Hippocampal formation (tissue), 2 donors: ENCODE measurements at places on chromosomes 6 and 20.

DNA sequence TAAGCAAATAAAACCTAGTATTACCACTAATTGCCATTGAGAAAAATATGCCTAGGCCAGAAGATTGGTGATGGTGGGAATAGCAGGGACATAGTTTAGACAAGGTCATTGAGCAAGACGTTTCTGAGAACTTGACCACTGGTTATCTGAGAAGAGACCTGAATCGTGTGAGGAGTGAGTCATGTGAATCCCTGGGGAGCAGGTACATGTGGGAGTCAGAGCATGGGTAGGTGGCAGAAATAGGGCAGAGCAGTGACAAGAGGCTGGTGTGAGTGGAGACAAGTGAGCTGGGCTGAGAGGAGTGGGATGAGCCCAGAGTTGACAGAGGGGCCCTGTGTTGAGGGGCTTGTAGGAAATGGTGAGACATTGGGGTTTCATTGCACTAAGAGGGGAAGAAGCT, 16.4 kb downstream of the MICA start:
- no peak for DNase-seq

DNA sequence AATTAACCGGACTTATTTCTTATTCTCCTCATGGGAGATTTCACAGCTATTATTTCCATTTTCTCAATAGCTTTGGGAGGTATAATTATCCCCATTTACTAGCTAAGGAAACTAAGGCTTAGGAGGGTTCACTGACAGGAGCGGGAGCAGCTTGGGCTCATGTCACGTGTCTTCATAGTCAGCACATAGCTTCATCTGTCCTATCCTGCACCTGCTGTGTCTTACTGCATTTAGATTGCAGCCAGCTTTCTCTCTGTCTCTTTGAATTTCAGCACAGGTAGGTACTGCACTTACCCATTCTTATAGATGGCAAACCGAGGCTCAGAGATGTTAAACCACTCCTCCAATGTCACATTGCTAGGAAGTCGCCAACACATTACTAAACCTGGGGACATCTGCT, 839.9 kb downstream of the MAFB start:
- DNase-seq: no peak

DNA sequence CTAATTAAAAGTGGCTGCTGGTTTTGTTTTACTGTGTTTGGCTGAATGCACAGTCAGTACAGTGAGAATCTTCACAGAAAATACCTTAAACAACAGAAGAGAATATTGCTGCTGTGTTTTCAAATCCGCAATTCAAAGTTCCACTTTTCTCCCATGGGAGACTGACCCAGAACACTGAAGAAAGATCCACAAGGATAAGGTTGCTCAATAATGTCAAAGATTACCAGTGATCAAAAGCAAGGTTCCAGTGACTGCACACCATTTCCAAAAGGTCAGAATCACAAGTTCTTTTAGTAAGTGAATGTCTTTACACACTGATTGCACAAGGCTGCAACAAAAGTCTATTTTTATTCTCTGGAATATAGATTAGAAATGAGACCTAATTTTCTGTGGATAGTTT, 82.3 kb downstream of the EPHA7 start:
- no peak for DNase-seq

- DNase-seq: no peak
These were observed 448 bp upstream of the RNF114 start for GRCh38 chr20:49935746-49936152.

DNA sequence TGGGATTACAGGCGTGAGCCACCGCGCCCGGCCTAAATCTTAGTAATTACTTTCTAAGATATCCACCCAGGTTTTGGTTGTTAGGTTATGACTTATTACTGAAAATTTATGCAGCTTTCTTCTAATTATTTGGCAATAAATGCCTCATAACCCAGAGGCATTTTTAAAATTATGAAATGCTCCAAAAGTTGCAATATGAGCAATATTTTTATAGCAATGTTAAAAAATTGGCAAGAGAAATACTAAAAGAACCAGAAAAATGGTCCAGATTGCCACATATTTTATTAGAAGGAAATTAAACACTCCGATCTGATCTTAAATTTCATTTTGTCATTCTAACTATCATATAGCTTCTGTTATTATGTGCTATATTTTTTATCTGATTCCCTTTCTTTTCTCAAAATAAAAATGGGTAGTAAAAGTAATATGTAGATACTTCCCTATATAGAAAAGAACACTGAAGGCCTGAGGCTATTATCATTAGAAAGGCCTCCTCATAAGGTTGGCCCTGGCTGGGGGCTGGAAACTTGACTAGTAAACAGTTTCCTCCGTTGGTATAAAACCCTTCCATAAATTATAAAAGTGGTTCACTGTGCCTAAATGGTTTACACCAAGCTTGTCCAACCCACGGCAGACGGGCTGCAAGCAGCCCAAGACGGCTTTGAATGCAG, 22.1 kb downstream of the BLOC1S5 start:
- no peak for DNase-seq

GRCh38 chr20:34302312-34302722, 838 bp downstream of the AHCY start:
- no peak for DNase-seq

DNA sequence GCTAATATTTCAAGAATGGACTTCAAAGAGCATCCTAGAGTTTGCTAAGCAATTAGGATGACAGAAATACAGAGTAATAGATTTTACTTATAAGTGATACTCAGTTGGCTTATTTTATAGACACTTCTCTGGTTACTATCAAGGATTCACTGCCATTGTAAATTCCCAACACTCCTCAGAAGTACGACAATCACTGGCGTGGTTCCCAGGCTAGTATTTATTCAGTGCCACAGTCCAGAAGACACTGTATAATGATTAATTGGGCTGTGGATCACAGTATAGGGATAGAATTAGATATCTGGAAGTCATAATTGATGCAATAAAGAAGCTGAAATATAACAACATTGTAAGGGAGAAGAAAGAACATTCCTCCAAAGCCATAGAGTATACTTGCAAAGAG, 15.7 kb downstream of the MANEA start:
- DNase-seq: no peak

DNA sequence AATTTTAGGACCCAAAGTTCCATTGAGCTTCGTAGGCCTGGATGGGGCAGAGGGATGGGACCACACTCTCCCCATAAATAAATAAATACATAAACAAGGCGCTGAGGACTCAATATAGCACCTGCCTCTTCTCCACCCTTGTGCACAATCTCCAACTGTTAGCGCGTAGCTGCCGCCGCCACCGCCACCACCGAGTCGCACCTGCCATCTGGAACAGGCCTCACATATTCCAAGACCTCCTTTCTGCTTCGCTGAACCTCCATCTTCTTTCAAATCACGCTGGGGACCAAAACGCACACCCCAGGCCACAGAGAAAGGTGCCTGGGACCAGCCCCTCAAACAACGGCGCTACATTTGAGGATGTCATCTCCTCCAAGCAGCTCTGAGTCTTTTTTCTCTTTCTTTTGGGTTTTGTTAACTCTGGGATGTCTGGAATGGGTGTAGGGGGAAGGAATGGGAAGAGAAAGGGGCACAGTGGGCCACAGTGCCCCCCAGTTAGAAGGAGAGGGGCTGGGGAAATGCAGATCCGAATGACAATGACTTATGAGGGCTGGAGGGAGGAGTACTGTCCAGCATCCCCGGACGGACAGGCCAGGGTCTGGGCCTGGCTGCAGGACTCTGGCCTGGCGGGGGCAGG, 49.7 kb downstream of the NOL4L start:
- DNase-seq: no peak

DNA sequence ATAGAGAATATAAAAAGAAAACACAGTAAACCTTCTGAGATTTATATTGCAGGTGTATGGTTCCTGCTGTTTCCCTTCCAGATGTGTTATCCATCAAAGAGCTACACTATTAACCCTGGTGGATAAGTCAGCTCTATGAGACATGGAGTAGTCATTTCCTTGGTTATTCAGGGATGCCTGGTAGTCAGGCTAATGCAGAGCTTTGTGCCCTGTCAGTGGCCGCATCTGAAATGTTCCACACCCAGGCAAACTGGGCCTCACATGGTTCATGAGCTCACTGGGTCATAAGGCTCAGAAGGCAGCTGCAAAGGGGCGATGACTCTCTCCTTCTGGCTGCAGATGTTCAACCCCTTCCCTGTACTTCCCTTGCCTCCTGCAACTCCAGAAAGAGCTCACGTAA, 473.6 kb downstream of the EPHA7 start:
- DNase-seq: no peak

DNA sequence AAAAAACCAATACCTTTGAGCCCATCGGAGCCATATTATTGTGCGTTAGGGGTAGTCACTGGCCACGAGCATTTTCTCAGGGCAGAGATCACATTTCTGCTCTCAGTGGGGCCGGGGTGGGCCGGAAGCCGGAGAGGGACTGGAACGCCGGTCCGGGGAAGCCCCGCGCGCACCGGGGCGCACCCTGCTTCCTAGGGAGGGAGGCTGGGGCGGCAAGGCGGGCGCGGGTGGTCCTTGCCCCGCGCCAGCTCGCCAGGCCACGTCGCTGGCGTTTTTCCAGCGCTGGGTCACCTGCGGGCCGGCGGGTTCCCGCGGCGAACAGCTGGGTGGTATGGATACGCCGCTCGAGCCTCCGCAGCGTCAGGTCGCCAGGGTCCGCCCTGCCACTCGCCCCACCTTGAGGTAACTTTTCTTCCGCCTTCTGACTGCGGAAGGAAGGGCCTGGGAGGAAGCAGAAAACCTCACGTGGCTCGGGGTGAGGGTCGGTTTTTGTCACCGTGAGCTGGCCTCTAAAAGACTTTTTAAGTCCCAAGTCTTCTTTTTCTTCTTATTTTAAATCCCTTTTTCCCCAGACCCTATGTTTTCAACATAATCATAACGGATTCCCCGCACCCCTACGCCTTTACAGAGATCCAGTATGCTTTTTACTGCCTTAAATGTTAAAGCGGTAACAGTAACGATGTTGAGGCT, 2.7 kb upstream of the EEF1A1 start:
- DNase-seq: peak; percentile 14

DNA sequence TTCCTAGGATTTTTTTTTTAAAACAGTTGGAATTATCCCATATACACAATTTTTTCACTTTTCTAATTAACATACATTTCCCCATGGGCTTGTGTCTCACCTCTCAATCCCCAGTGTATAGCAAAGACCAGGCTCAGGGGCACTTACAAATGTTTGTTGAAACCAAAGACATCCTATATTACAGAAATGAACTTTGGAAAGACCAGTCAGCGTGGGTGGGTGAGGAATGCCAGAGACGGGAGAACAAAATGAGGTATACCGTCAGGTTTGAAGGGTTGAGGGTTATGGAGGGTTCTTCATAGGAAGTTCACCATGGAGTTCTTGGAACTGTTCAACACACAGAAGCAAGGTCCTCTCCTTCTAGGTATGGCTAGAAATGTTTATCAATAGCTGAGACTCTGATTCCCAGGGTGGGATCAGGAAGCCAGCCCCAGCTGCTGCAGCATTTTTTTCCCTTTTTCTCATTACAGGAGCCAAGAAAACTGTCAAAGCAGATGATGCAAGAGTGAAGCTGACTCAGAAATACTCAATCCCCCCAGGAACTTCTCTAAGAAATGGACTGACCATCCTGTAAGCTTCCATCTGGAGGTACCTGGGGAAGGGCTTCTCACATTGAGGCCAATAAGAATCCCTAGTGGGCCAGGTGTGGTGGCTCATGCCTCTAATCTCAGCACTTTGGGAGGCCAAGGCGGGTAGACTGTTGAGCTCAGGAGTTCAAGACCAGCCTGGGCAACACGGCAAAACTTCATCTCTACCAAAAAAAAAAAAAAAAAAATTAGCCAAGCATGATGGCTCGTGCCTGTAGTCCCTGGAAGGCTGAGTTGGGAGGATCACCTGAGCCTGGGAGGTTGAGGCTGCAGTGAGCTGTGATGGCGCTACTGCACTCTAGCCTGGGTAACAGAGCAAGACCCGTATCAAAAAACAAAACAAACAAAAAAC, 15.9 kb upstream of the TBC1D20 start:
- DNase-seq: no peak

GRCh38 chr6:15538766-15539495, 123.9 kb downstream of the DTNBP1 start:
- DNase-seq: no peak

DNA sequence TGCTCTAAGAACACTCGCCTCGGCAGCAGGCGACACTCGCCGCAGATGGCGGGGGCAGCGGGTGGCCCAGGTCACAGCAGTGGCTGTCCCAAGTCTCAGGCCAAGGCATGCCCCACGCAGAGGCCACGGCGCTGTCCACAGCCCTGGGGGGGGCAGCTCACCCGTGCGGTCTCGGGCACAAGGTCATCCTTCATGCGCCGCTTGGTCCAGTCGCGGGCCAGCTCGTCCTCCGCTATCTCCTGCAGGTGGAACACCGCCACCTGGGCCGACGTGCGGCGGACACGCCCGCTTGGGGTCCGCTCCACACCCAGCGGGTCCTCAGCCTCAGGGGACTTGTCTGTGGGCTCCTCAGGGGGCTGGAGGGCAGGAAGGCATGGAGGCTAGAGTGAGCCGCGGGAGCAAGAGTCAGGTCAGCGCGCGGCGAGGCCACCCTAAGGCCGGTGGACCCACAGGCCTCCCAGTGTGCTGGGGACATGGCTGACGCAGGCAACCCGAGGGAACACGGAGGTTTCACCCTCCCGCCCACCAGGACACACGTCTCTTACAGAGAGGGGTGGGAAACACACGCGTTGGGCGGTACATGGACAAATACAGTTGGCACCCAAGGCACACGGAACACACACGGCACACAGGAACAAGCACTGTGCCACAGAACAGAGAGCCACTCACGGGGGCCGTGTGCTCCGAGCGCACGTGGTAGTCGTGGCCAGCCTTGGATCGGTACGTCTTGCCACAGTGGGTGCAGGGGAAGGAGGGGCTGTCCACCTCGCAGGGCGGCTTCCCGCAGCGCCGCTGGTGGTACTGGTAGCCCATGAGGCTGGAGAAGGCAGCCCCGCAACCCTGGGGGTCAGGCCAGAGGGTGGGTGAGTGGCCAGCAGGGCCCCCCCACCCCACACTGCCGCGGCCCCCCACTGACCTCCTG, 6.5 kb upstream of the UCKL1 start:
- DNase-seq: no peak

GRCh38 chr6:11833626-11834592, 55.3 kb upstream of the ADTRP start:
- DNase-seq: no peak

DNA sequence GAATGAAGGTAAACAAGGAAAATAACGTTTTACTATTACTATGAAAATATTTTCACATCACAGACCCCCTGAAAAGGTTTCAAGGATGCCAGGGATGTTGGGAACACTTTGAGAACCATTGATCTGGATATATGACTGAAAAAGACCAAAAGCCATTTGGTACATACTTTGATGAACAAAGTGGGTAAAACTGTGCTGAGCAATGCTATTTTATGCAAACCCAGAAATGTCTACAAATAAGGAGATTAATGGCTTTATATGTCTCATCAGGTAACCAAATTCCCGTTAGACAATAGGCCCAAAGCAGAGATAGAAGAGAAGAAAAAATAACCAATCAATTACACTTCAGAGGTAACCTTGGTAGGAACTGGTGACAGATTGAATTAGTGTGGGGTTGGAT, 101.4 kb upstream of the CNKSR3 start:
- no peak for DNase-seq

- DNase-seq: no peak
These were observed 4.7 kb downstream of the TULP1 start for GRCh38 chr6:35508027-35508426.
